Caki2 (cell line): ENCODE measurements at places on chromosomes 12 and 14.

GRCh38 chr12:49366652-49367380 is 446 bp upstream of the SPATS2 start:
- DNase-seq: peak; percentile 97

DNA sequence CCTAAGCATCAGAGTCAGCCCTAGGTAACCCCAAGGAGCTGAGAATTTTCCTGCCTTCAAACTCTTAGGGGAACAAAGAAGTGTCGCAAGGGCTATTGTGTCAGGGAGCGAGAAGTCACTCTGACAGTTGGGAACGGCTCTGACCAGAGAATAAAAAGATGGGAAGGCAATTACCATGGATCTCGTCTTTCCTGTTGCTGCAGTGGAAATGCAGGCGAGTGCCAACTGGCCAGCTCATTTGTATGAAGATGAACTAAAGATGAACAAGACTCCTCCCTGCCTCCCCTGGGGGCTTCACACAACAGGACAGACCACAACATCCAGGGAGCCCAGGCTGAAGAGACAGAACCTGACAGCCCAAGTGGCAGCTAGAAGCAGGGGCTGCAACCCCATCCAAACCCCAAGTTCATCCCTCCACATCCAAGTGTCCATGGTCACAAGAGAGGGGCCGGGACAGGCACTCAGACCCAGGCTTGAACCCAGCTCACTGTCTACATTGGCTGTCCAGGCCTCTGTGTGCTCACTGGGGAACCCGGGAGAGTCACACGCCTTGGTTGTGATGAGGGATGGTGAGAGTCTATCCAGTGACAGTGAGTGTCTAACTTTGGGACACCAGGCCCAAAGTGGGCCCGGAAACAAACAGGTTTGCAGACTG is 322.4 kb downstream of the BCL11B start:
- no peak for DNase-seq

- no peak for DNase-seq
Measured at GRCh38 chr12:111368291-111368787, 556 bp downstream of the PHETA1 start.

GRCh38 chr12:50174971-50175715 is 8.0 kb upstream of the CERS5 start:
- peak; percentile 77 for DNase-seq

- DNase-seq: no peak
Measured at GRCh38 chr12:40106655-40107054, 774 bp upstream of the SLC2A13 start.

GRCh38 chr14:91068642-91069041 is 8.2 kb upstream of the RPS6KA5 start:
- no peak for DNase-seq

DNA sequence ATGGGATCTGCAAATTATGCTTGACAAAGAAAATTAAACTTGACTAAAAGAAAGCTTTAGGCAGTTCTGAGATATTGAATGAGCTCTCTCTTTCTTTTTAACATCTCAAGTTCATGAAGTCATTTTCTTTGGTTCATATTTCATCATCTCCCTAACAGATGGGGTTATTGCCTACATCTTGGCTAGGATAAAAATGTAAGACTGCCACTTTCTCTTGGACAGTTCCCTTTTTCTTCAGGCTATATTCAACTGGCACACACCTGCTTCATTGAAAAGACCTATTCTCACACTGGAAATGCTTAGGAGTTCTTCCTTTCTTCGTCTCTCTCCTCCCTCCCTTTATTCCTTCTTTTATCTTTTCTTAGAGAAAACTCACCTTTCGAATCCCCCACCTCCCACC is 355.9 kb upstream of the SEL1L start:
- DNase-seq: no peak

DNA sequence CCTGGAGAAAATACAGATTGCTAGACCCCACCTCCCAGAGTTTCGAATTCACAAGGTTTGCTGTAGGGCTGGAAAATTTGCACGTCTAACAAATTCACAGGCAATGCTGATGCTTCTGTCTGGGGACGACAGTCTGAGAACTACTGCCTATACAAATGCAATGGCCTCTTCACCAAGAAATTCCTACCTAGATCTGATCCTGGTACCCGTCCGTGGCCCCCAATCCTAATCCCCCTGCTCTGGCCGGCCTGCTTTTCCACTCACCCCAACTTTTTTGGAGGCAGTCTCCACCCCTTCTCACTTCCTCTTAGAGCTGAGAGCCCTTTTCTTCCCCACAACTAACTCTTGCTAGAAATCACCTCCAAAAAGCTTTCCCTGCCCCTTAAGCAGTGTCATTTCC is 3.1 kb upstream of the SSH1 start:
- DNase-seq: no peak

DNA sequence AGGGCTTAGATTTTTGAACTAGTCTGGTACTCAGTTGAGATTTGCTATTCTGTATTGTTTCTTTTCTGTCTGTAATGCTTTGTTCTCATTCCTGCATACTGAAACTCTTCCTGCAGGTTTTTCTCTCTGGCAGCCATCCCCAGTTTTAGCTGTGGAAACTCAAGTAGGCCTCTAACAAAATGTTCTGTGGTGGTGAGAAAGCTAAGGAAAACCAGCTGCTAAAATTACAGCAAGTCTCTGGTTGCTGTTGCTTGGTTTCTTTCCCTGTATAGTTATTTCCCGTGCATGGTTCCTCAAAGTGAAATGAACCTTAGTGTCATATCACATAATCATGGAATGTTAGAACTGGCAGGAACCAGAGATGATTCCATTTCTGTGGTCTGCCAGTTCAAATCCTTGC is 442.5 kb downstream of the NRXN3 start:
- DNase-seq: no peak

- DNase-seq: no peak
Measured at GRCh38 chr12:28027328-28027727, 54.8 kb upstream of the PTHLH start.

DNA sequence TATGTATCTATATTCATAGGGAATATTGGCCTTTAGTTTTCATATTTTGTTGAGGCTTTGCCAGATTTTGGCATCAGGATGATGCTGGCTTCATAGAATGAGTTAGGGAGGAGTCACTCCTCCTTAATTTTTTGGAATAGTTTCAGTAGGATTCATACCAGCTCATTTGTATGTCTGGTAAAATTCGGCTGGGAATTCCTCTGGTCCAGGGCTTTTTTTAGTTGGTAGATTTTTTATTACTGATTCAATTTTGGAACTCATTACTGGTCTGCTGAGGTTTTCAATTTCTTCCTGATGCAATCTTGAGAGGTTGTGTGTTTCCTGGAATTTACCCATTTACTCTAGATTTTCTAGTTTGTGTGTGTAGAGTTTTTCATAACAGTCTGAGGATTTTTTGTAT is 175.2 kb downstream of the EPS8 start:
- DNase-seq: no peak

DNA sequence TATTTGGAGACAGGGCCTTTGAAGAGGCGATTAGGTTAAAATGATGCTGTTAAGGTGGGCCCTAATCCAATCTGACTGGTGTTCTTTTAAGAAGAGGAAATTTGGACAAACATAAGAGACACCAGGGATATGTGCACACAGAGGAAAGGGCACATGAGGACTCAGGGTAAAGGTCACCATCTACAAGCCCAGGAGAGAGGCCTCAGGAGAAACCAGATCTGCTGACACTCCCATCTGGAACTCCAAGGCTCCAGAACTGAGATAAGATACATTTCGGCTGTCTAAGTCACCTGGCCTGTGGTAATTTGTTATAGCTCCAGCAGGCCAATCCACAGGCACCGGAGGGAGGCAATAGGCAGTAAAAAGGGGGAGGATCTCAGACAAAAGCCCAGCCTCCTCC is 48.6 kb downstream of the KICS2 start:
- no peak for DNase-seq

DNA sequence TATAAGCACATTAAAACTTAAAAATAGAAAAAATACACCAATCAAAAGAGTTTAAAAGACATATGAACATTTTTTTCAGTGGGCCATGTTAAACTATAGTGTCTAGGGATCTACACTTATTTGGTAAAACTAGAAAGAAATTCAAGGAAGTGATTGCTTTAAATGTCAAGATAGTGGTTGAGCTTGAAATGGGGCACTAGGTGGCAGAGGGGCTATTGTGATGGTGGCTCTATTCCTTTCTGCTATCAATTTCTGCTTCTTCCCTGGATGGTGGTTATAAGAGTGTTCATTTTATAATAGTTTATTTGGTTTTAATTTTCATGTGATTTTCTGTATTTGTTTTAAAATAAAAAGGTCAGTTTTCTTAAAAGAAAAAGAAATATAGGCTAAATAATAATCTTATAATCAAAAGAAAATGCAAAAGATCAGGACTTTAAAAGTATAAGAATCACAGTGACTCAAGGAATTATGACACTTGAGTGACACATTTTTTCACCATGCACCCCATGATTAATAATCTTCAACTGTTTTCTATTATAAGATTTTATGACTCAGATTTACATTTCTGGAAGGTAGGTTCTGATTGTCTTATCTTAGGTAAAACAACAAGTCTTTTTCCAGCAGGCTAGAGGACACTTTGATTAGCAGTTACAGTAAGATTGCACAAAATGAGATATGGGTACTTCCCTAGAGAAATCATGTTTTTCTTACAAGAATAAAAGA is 137.5 kb downstream of the FSCB start:
- DNase-seq: no peak

DNA sequence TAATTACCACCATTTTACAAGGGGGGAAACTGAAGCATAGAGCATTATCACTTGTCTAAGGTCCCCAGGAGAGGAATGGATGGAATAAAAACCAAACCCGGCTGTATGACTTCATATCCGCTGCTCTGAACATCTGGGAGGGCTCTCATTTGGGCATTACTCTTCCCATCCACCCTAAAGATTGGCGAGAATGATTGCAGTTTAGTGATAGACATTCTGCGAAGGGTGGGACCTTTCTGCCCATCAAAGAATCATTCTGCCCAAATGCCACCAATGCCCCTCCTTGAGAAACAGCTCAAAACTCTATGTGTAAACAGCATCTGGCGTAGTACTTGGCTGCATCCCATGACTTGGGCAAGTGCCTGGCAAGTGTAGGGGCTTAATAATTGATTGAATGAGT is 11.6 kb downstream of the CHST11 start:
- no peak for DNase-seq

DNA sequence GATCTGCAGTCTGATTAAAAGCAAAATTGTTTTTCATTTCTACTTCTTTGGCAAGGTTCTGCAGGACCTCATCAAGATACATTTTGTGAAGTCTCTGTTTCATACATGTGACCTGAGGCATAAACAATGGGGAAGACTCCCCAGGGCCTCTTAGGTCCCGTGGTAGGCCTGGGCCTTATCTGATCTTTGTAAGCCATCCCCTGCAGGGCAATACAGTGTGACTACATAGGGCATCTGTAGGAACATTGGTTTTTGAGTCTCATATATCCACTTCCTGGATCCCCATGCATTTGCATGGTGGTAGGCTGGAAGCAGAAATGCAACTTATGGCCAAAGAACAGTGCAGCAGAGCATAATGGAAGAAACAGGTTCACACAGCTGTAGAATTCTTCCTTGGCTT is 6.0 kb downstream of the FAR2 start:
- no peak for DNase-seq

DNA sequence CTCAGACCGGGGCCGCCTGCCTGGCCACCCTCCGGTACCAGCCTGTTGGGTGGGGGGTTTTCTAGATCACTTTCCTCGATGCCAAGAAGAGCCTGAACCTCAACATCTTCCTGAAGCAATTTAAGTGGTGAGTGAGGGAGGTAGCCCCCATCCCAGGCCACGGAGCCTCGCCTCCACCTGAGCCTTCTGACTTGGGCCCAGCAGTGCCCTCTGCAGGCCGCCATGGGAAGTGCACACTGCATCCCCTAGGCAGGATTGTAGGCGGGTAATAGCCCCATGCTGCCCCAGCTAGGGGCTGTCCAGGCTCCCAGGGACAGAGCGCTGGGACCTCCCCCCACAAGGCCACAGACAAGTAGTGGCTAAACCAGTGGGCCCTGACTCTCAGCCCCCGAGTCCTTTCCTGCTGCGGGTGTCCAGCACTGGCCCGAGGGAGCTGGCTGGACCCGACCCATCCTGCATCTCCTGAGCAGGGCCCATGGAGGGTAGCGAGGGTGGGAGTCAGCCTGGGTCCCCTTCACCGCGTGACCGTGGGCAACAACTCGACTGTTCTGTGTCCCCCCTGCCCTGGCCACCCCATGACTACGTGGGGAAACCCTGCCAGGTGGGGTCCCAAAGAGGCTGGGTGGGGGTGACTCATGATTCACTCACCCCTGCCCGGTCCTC is 15.3 kb upstream of the ADSS1 start:
- DNase-seq: peak; percentile 41
